ENCODE measurements at places on chromosomes 2 and 18. TPM values are rescaled to one million over a fixed set of nuclear protein-coding genes. Genes with fewer than 3 reads are reported as not detected.
A peak's percentile ranks its signal among the peaks of the same experiment; 100 is the strongest.

ASB1 gene
- 18.2 TPM for total RNA-seq

TSGA10 gene
- total RNA-seq = 37.3 TPM

DNA sequence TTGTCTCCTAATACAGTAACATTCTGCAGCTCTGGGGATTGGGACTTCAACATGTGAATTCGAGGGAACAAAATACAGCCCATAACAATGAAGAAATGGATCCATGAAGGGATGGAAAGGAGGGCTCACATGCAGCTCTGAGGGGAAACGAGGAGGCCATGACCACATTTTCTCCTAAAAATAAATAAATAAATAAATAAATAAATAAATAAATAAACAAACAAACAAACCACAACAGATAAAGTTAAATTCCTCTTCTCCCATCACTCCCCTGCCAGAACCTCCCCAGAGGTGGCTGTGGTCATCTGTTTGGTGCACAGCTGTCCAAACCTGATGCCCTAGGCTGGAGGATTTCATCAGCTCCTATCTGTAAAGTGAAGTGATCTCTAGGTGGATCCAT, 42.7 kb downstream of the MAL start:
- DNase-seq = no peak

- DNase-seq = no peak
These were observed 64.6 kb downstream of the LTBP1 start for GRCh38 chr2:33011373-33011772.

- DNase-seq = peak; percentile 56
These were observed 669 bp downstream of the MARCHF7 start for GRCh38 chr2:159712929-159713420.

DNA sequence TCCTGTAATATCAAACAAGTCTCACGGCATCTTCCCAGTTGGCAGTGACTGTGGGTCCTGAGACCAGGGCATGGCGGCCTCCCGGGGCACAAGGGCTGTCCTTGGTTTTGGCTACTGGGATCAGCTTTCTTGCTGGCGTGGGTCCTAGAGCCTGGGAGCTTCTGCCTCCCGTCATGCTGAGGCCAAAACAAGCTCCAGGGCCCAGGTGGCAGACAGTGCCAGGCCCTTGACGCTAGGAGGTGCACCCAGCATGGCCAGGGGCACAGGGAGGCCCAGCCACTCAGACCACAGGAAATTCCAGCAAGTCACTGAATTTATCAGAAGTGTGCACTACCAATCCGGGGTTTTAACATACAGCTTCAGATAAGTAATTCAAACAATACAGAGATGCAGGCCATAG, 184.7 kb downstream of the EIPR1 start:
- no peak for DNase-seq

GRCh38 chr2:4020153-4020552, 316.8 kb downstream of the DCDC2C start:
- DNase-seq = no peak
